ENCODE measurements at places on chromosomes 1 and 21. TPM values are rescaled to one million over a fixed set of nuclear protein-coding genes. Genes with fewer than 3 reads are reported as not detected.
A peak's percentile ranks its signal among the peaks of the same experiment; 100 is the strongest.

- DNase-seq: no peak
Measured at GRCh38 chr1:175413367-175413766, 220.8 kb upstream of the KIAA0040 start.

GRCh38 chr1:181099152-181100014 lies 10.9 kb downstream of the IER5 start:
- DNase-seq: no peak

DNA sequence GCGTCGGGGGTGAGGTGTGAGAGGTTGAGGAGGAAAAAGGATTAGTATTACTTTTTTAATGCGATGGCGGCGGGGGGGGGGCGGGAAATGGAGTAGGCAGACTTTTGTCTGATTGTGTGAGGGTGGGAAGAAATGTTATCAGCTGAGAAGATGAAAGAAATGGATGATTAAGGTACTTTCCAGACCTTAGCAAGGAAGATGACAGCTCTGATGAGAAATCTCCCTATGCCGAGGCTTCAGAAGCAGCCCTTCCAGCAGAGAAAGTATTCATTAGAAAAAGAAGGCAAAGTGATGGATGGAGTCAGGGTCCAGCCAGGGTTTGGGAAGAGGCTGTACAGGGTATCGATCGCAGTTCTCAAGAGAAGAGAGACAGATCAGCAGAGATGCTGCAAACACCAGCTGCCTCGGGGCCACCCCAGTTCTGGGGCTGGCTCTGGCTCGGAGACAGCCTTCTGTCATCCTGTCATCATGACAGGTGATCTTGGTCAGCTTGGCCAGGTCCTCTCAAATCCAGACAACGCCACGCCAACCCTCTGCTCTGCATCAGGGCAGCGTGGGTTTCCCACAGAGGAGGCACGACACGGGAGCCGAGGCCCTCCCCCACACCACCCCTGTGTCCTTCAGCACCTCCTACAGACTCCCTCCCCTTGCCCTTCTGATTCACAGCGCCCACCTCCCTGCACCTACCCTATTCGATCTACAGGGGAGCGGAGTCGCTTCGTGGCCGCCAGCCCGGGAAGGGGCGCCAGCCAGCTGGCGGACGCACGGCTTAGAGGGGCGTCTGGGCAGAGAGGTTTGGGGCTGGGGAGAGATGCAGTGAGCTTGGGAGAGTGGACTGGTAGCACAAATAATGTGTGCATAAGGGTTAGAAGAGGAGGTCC lies 674 bp upstream of the ATXN7L2 start:
- peak; percentile 50 for DNase-seq

DNA sequence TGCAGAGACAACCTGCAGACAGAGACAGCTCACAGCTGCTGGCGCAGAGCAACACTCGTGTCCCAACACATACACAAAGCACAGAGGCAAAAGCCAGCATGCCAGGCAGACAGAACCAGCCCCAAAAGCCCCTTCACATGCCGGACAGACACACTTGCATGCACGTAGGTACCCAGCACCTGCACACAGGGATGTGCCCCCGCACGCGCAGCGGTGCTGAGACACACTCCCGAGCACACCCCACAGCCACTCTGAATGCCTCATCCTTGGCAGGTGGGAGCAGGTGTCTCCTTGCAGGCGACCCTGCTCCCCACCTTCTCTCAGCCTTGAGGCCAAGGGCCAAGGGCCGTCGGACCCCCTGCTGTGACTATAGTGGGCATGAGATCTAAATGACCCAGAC lies 41.2 kb upstream of the ZC3H12A start:
- no peak for DNase-seq

GRCh38 chr1:87243573-87243972 lies 85.1 kb upstream of the LMO4 start:
- DNase-seq: no peak

- DNase-seq: no peak
Measured at GRCh38 chr1:212507369-212507768, 74.6 kb downstream of the NENF start.

DNA sequence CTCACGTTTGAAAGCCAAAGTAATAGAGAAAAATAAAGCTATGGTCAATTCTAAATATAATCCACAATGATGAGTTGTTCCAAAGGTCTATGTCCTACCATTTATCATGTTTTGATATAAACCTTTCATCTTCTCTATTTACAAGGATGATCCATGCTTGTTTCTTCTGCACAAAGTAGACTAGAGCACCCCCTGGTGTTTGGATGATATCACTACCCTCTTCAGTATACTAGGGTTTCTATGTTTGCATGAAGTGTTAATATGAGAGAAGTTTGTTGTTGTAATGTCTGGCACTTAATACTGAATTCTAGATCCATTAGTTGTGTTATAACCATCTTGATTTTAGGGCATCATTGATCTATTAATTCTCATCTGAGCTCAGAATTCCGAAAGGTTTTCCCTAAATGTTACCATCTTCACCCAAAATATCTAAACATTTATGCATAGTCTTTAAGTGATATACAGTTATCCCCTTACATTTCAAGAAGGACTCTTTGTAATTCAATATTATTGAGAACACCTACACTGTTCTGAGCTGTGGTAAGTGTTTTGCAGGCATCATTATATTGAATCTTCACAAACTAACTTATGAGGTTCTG lies 21.1 kb downstream of the CLDN8 start:
- no peak for DNase-seq

- no peak for DNase-seq
Measured at GRCh38 chr1:44294588-44295007, 60.5 kb downstream of the ERI3 start.

DNA sequence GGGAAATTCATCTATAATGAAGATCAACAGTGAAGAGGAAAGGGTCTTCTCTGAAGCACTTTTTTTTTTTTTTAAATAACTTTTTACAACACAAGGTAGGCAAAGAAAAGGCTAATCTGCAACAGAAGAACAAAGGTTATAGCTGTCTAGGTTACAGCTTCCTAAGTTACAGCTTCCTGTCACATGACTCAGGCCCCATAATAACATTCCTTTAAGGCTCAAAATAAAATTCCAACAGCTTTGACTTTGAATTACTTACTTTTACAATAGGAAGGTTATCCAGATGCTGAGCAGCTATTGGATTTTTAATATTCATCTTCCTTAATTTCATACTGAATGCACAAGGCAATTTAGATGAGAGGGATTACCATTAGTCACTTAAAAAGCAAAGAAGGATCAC lies 40.4 kb upstream of the TMEM61 start:
- no peak for DNase-seq

DNA sequence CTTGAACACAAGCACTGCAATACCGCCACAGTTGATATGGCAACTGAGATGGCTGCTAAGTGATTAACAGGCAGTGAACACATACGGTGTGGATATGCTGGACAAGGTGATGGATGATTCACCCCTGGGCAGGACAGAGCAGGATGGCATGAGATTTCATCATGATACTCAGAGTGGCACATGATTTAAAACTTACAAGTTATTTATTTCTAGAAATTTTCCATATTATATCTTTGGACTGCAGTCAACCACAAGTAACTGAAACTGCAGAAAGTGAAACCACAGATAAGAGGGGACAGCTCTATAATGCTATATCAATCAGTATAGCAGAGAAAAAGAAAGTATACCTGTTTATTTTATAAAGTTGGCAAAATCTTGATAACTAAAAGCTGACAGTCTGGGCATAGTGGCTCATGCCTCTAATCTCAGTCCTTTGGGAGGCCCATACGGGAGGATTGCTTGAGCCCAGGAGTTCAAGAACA lies 47.9 kb downstream of the PHACTR4 start:
- DNase-seq: no peak

DNA sequence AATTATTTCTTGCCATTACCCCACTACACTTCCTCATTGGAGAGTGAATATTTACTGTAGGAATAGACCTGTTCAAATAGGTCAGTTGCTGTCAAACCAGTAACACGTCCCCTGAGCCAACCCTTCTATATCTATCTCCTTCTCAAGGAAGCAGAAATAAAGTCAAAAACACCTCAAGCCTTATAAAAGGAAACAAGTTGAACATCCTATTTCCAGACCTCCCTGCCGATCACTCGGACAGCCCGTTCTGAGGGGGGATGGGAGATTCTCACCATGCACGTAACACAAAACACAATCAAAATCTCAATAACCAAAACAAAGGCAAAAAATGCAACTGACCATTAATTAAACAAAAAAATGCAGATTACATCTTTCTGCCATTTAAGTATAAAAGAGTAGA lies 121.5 kb upstream of the KRTAP19-8 start:
- DNase-seq: no peak

DNA sequence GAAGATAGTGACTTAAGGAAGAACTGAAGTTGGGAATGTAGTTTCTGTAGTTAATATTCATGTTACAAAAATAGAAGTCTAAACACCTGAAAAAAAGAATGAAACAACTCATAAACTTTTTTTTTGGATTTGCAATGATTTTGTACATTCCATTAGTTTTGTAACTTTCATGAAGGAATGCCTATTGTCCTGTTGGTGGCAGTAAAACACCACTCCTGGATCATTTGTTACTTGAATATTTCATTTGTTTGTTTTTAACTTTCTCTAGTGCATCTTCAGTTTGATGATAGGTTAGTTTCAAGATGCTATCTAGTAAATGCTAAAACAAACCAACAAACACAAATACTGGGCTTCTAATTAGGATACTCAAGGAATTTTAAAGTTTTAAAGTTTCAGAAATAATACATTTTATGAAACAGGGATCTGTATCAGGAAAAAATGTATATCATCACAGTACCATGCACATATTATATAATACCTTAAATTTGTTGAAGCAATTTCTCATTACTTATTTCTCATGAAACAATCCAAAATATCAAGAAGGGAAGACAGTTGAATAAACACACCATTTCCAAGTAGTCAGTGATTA lies 229.7 kb upstream of the CACYBP start:
- no peak for DNase-seq

- peak; percentile 50 for DNase-seq
Measured at GRCh38 chr1:3668585-3669300, 16.4 kb downstream of the TP73 start.

DNA sequence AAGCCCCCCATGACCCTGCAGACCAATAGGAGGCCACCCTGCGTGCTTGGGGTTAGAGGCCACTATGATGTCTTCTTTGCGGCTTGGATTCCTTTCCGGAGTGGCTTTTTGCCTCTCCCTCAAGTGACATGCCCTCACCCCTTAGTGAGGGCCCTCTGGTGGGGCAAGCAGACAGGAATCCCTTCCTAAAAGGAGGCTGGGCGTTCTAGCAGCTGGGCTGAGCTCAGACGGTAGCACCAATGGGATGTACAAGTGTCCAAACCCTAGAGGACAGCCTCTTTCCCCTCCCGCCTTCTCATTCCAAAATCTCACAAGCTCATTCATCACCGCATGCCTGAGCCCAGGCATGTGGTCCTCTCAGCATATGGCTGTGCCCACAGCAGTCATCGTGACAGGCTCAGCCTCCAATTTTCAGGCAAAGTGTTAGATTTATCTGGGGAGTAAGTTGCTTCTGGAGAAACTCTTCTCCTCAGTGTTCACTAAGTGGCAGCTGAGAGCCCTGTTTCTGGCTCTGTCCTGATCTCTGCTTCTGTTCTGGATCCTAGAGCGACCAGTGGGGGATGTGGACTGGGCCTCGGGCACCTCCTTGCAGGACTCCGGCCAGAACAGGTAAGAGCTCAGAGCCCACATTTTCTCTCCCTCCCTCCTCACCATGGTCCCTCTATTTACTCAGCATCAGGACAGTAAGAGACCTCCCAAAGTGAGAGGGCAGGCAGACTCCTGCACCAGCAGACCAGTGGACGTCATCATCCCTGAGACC lies 4.8 kb downstream of the KIAA1614 start:
- no peak for DNase-seq

DNA sequence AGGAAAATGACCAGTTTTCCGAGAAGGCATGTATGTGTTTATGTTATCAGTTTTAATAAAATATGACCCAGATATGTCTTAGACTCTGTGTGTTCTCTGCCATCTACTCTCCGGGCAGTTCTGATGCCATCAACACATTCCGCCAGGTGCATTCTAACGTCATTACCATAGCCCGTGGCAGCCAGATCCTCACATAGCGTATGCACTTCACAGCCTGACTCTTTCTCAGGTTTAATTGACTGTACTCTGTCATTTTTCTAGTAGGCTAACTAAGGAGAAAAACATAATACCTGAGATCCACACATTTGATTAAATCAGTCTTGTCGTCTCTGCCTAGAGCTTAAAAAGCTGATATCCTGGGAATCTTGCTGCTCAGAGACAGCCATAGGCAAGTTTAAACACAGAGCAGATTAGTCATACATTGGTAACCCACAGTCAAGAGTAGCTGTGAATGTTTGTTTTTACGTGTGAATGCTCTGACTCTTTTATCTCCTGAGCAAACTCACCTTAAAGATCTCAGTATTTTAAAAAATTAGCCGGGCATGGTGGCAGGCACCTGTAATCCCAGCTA lies 175.9 kb downstream of the GREM2 start:
- DNase-seq: no peak

DNA sequence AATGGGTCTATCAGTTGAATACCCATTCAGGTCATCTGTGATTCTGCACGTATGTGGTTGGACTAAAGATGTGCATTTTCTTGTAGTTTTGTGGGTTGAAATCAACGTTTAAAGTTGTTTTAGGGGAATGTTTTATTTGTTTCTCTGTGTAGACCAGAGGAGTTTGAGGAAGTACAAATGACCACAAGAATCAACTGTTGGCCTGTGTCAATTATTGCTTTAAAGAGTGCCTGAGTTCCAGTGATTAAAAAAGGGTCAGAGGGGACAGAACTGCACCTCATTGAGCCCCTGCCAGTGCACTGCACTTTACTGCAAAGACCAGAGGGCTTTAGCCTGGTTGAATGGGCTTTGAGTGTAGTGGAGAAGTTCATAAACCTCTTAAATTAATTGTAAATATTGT lies 190.3 kb downstream of the VPS13D start:
- DNase-seq: no peak

- no peak for DNase-seq
Measured at GRCh38 chr1:40723196-40723955, 31.9 kb downstream of the NFYC start.

DNA sequence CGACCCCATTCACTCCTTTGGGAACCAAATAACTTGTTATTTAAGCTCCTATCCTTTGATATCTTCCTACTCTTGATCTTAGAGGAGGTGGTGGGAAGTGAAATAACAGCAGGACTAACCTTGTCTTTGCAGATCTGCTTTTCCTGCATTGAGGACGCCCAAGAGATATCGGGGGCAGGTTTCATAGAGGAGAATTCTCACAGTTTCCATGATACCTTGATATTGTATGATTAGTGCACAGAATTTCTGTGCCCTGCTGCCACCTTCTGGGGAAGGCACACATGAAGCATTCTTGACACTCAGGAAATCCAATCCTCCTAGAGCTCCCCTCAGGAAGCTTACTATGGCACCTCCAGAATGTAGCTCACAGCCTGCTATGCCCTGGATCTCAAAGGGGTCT lies 1.6 kb downstream of the CD1B start:
- no peak for DNase-seq

- no peak for DNase-seq
Measured at GRCh38 chr1:34019741-34020552, 145.1 kb downstream of the CSMD2 start.

GPR37L1 gene
- 0.04 TPM for total RNA-seq

DRAXIN gene
- total RNA-seq: 3.2 TPM

PDE4B gene
- 0.42 TPM for total RNA-seq

NAXE gene
- total RNA-seq: 115 TPM

MEX3A gene
- total RNA-seq: 113 TPM

ARHGAP30 gene
- 0.20 TPM for total RNA-seq

KRTAP19-3 gene
- total RNA-seq: not detected

GUCA2A gene
- not detected for total RNA-seq

KCNK2 gene
- total RNA-seq: 0.60 TPM

LENEP gene
- total RNA-seq: 0.84 TPM

ITPKB gene
- total RNA-seq: 9.8 TPM

FCRL2 gene
- total RNA-seq: not detected

ANKRD34A gene
- 0.22 TPM for total RNA-seq
